Dermis lymphatic vessel endothelial cell (primary cell): ENCODE measurements at places on chromosomes 6 and 20. TPM values are rescaled to one million over a fixed set of nuclear protein-coding genes. Genes with fewer than 3 reads are reported as not detected.

Gene ABCC10
- 11.6 and 12.1 TPM in 2 replicates for total RNA-seq

Gene FITM2
- total RNA-seq = 6.8 and 7.6 TPM in 2 replicates

Gene PSMF1
- 35.3 and 40.1 TPM in 2 replicates for total RNA-seq

Gene TMEM170B
- total RNA-seq = 1.6 and 1.7 TPM in 2 replicates

Gene HSPA1L
- 1.2 and 1.5 TPM in 2 replicates for total RNA-seq

Gene GRM1
- under 0.01 and 0.09 TPM in 2 replicates for total RNA-seq

Gene CST2
- not detected in 2 replicates for total RNA-seq

Gene CCN6
- total RNA-seq = not detected in 2 replicates

Gene SMLR1
- total RNA-seq = not detected in 2 replicates
